ENCODE measurements at places on chromosomes 11 and 22.

- DNase-seq: no peak
These were observed 86.9 kb downstream of the SYN3 start for GRCh38 chr22:32971276-32971675.

GRCh38 chr22:23037429-23038333, 32.6 kb upstream of the GNAZ start:
- DNase-seq: no peak

- DNase-seq: no peak
These were observed 245.0 kb downstream of the CSNK2A3 start for GRCh38 chr11:11108026-11108425.

DNA sequence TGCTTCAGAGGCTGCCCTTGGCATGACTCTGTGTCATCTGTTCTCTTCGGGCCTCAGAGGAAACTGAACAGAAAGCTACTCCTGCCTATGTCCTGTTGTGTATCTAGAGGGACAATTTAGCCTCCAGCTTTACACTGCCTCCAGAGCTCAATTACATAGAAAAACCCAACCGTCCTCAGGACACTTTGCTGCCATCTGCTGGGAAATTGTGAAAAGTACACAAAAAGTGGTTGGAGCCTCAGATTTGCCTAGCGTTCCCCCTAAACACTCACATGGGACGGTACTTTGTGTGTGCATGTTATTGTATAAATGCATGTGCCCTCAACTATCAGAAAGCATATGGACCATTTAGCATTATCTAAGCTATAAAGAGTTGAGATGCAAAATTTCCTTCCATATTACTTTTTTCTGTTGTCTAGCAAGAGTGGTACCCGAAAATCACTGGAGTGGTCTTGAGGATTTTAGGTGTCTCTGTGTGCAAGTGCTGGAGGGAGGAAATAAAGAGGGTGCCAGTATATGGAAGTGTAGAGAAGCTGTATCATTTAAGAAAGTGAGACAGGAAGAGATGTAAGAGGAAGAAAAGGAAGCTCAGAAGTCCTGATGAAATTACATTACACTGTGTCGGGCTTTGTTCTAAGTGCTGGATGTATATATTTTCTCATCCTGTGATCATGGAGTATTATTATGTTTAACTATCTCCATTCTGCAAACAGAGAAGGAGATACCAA, 8.7 kb upstream of the MS4A4E start:
- DNase-seq: no peak

DNA sequence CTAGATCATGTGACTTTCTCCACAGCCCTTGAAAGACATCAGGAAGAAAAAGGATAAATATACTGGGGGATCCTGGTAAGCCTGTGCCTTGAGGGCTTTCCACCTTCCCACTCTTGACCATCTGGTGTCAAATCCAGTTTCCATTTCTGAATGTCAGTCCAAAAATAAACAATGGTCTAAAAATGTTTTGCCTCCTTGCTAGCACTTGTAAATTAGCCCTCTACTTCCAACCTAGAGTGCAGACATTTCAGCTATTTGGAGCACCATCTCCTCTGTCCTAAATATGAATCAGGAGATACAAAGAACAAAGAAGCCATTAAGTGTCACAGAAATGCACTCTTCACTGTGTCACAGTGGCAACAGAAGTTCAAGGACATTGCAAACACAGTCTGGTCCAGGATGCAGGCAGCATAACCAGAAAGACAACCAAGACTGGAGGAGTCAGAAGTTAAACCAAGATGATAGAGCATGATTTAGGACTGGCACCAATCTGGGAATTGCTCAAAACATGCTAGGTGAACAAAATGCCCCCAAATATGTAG, 88.1 kb downstream of the CCDC34 start:
- no peak for DNase-seq
